Stimulated activated CD8-positive, alpha-beta memory T cell treated with anti-CD3 and anti-CD28 coated beads, Interleukin-7, amount 100 ng/mL, for 4 hours (primary cell): ENCODE measurements at places on chromosomes 11 and 22.

GRCh38 chr11:40405614-40406013 is 1053.8 kb downstream of the LRRC4C start:
- no peak for DNase-seq

- no peak for DNase-seq
Observed at GRCh38 chr11:1162138-1162475, 4.4 kb downstream of the MUC5AC start.

GRCh38 chr22:43824724-43825420 is 12.8 kb upstream of the EFCAB6 start:
- DNase-seq = no peak

- DNase-seq = no peak
Observed at GRCh38 chr11:65491614-65492386, 7.0 kb upstream of the MALAT1 start.

GRCh38 chr11:133794205-133794604 is 51.1 kb downstream of the SPATA19 start:
- DNase-seq = no peak

DNA sequence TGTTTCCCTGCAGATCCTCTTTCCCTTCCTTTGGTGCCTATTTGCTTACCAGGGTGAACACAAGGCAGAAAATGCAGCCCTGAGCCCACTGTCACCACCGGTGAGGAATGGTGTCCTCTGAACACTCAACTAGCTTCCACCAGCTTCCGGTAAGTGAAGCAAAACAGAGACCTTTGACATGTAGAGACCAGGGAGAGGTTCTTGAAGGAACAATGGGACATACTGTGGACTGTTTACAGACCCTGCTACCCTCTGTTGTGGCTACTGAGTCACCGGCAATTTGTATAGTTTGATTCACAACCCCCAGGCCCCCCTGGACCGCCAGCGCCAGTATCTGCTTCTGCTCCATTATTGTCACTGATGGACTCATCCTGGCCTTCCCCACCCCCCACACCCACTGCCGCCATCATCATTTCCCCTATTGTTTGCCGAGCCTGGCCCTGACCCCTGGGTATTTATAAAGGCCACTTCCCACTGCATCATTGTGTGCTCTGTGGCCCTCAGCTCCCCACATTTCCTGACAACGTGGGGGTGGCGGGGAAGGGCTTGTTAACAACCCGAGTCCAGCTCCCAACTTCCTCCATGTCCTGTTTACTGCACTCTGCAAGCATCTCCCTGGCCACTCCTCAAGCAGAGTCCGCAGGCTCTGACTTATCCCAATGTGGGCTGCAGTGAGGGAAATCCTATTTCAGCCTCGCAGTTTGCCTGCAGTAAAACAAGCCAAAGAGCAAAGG is 252.9 kb downstream of the ETS1 start:
- DNase-seq = no peak

GRCh38 chr11:120413480-120413879 is 77.3 kb downstream of the ARHGEF12 start:
- DNase-seq = no peak

GRCh38 chr11:111411456-111411855 is 32.4 kb upstream of the POU2AF1 start:
- DNase-seq = no peak

GRCh38 chr11:76067099-76067498 is 139.2 kb downstream of the WNT11 start:
- DNase-seq = no peak

DNA sequence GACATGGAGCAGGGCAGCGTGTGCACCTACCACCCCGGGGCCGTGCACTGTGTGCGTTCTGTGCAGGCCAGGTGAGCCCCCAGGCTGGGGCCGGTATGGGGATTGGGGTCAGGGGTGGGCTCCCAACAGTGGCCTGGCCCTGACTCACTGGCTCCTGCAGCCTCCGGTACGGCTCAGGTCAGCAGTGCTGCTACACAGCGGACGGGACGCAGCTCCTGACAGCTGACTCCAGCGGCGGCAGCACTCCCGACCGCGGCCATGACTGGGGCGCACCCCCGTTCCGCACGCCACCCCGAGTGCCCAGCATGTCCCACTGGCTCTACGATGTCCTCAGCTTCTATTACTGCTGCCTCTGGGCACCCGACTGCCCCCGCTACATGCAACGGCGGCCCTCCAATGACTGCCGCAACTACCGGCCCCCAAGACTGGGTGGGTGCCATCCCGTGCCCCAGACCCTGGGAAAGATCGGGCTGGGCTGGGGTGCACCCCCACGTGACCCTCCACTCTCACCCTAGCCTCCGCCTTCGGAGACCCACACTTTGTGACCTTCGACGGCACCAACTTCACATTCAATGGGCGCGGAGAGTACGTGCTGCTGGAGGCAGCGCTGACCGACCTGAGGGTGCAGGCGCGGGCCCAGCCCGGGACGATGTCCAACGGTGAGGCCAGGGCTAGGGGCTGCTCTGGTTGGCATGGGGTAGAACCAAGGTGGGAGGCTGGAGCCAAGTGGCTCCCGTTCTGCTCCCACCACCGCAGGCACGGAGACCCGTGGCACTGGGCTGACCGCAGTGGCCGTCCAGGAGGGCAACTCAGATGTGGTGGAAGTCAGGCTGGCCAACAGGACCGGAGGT is 4.4 kb downstream of the SUSD2 start:
- DNase-seq = no peak

DNA sequence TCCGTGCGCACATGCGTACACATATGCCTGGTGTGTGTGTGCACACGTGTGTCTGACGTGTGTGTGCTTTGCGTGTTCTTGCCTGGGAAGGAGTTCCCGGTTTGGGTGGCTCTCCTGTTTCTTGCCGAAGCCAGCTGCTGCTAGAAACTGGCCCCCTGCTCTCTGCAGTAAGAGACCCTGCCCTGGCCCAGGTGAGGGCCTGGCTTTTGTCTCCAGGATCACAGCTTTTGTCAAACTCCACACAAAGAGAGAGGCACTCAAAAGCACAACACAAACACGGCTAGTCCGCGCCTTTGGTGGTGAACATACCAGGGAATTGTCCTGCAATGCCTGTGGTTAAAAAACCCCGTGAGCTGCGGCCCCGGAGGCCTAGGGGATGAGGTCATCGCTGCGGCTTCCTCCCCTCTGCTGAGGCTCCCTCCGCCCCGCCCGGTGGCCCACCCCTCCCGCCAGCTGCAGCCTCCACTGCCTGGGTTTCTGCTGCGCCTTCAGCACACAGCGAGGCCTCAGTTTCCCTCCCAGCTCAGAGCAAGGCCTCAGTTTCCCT is 88.9 kb downstream of the KCNQ1 start:
- DNase-seq = peak; percentile 38

DNA sequence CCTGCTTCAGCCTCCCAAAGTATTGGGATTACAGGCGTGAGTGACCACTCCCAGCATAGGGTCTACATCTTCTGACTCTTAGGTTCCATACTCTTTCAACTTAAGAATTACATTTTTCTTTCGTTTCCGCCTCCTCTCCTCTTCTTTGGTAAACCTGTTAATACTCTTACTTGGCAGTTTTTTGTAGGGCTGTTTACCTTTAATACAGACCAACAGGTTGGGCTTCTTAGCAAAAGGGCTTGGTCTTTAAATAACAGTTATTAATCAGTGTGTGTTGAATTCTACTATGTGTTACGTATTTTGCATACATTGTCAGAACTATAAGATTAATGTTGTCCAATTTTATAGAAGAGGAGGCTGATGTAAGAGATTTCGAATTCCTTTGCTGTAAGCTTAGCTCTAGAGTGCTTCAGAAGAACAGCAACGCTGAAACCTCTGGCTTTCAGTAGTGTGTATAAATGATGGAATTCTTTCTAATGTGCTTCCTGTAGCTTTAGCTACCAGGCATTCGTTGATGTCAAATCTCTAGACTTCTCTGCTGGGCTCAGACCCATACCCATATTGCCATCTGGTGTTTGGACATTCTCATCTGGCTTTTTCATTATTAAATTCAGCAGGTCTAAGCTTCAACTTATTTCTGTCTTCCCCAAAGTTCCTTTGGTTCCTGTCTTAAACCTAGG is 3.1 kb downstream of the FDX1 start:
- no peak for DNase-seq

DNA sequence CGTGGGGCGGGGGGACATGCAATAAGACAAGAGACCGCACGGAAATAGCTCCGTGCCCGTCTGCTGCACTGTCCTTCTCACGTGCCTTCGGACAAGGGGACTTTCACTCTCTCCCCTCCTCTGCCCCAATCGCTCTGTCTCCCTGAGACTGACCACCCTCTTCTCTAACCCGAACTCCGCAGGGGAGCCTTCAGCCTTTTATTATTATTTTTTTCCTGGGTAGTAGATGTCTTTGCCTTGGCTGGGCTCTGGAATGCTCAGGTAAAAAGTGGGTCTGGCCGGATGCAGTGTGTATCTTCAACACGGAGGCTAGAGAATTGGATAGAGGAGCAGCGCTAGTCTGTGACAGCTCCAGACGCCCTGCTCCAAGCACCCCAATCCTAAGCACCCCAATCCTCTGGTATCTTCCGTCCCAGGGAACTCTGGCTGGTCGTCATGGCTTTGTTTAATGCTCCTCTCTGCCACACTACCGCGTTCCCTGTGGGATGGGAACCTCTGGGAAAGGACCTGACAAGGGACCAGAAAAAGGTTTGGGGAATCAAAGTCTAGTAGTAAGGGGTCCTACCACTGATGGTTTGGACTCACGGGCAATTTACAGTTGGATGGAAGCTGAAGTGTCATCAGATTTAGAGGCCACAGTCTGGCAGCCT is 25.1 kb upstream of the ROBO3 start:
- DNase-seq = no peak

DNA sequence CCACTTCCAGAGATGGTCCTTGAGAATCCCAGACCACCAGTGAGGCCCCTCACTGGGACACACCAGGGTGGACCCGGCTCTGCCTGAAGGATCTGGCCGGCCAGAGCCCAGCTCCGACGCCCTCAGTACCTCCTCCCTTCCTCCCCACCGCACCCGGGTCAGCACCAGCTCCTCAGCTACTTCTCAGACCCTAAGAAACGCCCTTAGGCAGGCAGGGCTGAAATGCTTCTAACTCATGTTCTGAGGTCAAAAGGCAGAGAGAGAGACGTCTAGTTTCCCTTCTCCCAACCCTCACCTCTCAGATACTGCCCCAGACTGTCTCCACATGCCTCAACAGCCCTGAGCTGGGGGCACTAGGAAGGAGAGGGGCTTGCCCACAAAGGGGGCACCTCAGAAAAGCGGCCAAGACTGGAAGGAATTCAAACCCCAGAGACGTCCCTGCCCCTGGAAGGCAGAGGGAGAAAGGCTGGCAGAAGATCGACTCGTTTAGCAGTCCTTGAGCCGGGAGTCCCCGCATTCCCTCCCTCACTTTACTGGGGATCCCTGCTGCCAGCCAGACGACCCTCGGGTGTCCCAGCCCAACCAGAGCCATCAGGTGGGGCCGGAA is 539 bp downstream of the USH1C start:
- DNase-seq = no peak

DNA sequence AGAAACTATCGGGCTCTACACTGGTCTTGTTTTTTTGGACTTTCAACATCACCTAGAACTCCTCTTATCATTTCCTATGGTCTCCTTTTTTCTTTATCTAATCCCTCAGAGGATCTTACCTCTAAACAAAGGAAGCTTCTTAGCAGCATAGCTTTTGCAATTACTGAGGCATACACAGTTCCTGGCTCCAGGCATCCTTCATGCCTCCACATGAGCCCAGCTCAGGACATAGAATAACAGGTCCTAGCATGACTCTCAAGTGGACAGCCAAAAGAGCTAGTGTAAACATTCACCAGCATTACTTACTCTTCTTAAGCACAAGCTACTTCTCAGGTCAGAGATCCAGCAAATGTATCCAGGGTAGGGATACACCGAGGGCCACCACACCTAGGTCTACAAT is 17.1 kb downstream of the CFAP300 start:
- DNase-seq = no peak

GRCh38 chr11:119249671-119250010 is 43.5 kb downstream of the CBL start:
- DNase-seq = no peak

DNA sequence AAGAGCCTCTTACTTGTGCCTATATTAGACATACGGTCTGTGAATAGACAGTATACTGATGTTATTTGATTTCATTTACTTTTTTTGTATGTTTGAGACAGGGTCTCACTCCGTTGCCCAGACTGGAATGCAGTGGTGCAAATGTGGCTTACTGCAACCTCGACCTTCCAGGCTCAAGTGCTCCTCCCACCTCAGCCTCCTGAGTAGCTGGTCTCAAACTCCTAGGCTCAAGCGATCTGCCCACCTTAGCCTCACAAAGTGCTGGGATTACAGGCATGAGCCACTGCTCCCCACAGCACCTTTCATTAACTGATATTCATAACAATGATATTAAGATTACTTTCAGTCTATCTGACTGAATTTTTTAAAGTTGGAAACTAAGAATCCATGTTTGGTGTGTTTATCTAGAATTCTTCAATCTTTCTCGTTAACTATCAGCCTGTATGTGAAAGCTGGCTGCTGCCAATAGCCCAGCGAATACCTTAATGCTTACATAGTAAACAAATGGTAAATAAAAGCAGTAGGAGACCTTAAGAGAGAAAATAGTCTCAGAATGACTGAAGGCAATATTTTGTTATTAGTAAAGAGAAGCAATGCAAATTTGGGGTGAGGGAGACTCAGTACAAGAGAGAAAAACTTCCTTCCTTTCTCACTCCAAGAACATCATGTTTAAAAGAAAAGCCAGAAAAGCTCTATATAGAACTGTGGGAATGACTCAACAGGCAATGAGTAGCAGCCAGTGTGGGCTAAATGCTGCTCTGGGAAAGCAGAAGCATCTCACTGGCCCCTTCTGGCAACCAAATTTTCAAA is 101.9 kb downstream of the MRTFA start:
- DNase-seq = no peak
